ENCODE measurements at places on chromosomes 5 and 9.

GRCh38 chr5:79746642-79747569 lies 57.3 kb downstream of the CMYA5 start:
- no peak for DNase-seq

GRCh38 chr5:157378509-157378908 lies 81.5 kb upstream of the NIPAL4 start:
- DNase-seq, result no peak

DNA sequence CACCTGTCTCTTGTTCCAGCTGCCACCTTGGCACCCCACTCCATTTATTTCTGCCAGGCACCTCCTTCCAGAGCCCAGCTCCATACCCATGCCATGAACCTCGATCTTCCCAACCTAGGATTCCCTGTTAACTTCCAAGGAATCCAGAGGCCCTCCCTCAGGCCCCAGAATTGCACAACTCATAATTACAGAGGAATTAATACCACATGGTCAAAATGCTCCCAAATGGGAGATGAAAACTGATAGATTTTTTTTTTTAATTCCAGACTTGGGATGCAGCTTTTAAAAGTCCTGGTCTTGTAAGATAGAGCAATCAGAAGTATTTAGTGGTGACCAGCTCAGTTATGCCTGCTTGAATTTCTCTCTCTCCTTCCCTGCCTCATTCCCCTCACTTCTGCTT lies 96.2 kb upstream of the CCDC112 start:
- DNase-seq, result no peak

DNA sequence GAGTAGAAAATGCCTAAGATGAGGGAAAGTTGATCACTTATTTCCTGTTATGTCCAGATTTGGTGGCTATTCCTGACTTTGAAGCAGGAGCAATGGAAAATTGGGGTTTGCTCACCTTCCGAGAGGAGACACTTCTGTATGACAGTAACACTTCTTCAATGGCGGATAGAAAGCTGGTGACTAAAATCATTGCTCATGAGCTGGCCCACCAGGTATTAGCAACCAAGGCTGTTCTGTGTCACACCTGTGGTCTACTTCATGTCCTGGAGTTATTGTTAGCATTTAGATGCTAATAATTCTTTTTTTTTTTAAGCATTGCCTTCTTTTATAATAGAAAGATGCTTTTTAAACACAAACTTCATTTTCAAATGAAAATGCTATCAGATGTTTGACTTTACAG lies 57.9 kb downstream of the LNPEP start:
- DNase-seq, result no peak

- no peak for DNase-seq
These were observed 76.4 kb upstream of the RPS23 start for GRCh38 chr5:82354543-82354942.

DNA sequence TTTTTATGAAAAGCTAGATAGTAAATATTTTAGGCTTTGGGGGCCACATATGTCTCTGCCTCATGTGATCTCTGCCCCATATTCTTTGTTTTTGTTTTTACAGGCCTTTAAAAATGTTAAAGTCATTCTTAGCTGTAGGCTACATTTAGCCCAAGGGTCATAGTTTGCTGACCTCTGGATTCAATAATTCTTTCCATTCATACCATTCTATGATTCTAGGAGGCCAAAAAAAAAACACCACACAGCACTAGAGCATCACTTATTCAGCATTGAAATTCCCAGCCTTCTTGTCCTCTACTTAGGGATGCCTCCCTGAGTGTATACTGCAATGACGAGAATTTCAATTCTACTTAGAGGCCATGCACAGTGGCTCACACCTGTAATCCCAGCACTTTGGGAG lies 17.0 kb downstream of the PTCD2 start:
- DNase-seq, result no peak

DNA sequence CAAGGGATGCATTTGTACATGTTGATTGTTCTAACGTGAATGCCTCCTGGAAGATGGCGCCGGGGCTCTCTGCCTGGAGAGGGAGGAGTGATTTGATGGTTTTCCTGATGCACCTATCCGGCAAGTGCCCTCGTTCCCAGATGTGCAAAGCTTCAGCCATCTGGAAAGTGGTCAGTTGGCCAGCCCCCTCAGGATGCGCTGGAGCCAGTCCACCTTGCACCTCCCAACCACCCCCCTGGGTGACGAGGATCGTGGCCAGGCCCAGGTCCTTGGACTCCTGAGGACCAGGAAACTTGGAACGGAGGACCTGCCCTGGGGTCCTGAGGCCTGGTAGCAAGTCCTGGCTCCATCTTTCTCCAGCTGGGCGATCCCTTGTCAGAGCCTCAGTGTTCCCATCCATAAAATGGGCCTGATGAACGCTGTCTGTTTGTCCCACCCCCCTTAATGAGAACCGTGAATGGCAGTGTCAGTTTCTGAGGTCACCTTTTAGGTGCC lies 23.6 kb upstream of the RNU6ATAC start:
- DNase-seq, result no peak

DNA sequence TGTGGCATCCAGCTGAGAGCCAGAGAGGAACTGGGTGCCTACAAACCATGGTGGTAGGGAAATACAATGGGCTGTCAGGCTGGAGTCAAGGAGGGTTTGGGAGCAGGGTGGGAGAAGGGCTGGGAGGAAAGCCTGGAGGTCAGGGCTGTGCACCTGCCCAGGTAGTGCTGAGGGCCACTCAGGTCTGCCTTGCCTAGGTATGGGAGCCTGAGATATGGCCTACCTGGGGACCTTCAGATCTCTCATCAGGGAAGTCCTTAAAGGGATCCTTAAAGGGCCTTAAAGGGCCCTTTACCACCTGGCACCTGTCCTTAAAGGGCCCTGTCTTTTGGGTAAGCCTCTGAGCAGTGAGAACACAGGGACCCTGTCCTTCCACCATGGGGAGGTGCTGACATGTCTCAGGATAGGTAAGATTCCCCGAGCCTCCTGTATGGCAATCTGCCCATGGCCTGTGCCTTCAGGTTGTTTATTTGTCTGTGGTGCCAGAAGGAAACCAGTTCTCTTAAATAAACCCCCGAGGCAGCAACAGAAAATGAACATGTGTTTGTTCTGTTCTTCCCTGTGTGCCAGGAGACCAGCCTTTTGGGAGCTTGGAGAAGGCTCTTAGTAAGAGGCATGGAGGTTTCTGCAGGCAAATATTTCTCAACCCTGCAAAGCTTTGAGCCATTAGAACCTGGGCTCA lies 23.3 kb downstream of the SLC25A48 start:
- DNase-seq, result no peak

- DNase-seq, result no peak
These were observed 5.0 kb downstream of the LAMC3 start for GRCh38 chr9:131013771-131014676.

- DNase-seq, result no peak
These were observed 24.7 kb downstream of the TBCA start for GRCh38 chr5:77751328-77752023.

DNA sequence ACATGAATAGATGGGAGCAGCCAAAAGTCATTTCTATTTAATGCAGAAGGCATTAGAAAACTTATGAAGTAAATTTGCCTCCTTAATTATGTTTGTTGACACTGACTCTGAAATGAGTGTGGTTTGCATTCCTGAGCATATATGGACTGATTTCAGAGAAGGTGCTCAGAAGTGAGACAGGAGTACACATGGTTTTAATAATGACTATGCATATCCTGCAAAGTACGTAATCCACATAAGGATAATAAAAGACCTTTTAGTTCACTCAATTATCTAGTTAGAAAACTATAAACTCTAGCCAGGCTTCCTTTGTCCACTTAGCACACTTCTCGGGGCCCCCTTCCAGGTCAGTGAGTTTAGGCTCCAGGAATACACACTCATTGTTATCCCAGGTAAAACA lies 75.7 kb upstream of the SNX2 start:
- DNase-seq, result no peak

All from hippocampal formation (tissue), 2 donors.